ENCODE measurements at places on chromosomes 4 and X.

GRCh38 chrX:72492499-72492898 is 80.1 kb downstream of the HDAC8 start:
- no peak for DNase-seq

DNA sequence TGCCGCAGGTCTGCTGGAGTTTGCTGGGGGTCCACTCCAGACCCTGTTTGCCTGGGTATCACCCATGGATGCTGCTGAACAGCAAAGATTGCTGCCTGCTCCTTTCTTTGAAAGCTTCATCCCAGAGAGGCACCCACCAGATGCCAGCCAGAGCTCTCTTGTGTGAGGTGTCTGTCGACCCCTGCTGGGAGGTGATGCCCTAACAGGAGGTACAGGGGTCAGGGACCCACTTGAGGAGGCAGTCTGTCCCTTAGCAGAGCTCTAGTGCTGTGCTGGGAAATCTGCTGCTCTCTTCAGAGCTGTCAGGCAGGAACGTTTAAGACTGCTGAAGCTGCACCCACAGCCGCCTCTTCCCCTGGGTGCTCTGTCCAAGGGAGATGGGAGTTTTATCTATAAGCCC is 162.7 kb downstream of the NAF1 start:
- no peak for DNase-seq

DNA sequence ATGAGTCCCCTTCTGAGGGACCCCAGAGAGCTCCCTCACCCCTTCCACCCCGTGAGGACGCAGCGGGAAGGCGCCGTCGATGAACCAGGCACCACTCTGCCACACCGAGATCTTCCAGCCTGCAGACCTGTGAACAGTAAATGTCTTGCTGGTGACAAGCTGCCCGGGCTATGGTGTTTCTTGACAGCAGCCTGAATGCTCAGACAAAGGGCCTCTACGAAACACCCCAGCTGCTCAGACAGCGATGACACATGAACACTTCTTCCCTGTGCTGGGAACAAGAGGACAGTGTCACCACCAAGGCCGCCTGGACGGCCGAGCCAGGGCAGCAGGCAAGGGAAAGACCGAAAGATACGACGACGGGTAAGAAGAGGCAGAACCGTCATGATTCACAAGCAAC is 30.6 kb upstream of the GTPBP6 start:
- DNase-seq = no peak

GRCh38 chr4:1474126-1475090 is 68.2 kb upstream of the NKX1-1 start:
- no peak for DNase-seq

- no peak for DNase-seq
Measured at GRCh38 chrX:47145395-47146120, 537 bp downstream of the RBM10 start.

- DNase-seq = no peak
Measured at GRCh38 chr4:138329506-138330070, 87.4 kb upstream of the SLC7A11 start.

DNA sequence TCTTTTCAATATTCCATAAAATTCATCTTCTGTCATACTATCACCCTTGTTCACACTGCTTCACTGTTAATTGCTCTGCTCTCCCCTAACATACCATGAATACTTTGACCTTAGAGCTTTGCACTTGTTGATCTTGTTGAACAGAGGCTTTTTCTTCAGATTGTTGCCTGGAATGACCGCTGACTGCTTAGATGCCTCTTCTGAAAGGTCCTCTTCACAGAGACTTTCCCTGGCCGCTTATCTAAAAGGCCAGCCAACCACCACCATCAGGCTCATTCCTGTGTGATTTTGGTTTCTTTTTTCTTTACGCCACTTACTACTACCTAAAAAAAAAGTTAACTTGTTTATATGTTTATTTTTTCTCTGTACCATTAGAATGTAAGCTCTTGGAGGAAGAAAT is 667.7 kb downstream of the STPG2 start:
- no peak for DNase-seq

Data from activated T-helper 1 cell treated with anti-CD3 and anti-CD28 coated beads, Interleukin-2, amount 50 U/mL, for 16 hours (primary cell).